Common myeloid progenitor, CD34-positive (primary cell): ENCODE measurements at places on chromosomes 6 and 20.
A peak's percentile ranks its signal among the peaks of the same experiment; 100 is the strongest.

- H3K27me3 ChIP-seq: peaks cover 2% of the 10 kb centered on the region
- no peak for DNase-seq
- H3K4me3 ChIP-seq: no peak overlapping the region
- no peaks in the 10 kb centered on the region for H3K4me1 ChIP-seq
- H3K36me3 ChIP-seq: no peaks in the 10 kb centered on the region
These were observed 119.7 kb upstream of the HDAC2 start for GRCh38 chr6:114090626-114091025.

DNA sequence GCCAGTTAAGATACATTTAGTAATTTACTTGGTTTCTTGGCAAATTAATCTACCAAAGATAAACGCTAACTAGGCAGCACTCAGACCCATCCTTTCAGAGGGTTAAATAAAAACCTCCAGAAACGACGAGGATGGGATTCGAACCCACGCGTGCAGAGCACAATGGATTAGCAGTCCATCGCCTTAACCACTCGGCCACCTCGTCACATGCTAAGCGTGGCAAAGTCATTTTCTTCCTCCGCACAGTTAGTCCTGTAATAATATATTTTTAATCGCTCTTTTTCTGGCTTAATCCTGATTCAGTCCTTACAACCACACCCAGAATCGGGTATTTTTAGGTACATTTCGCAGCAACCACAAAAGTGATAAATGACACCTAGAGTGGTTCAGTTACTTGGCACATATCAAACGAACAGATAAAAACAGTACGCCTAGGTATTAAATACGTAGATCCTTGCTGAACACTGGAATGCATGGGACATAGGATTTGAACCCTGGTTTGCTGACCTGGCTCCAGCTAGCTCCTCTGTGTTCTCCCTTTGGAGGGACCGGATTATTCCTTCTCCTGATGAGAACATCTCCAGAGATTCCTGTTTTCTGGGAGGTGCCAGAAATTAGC is 71.6 kb downstream of the GPX5 start:
- H3K4me1 ChIP-seq: no peaks in the 10 kb centered on the region
- peak overlapping the region; percentile 17 for H3K4me3 ChIP-seq
- peak; percentile 41 for DNase-seq
- H3K36me3 ChIP-seq: no peaks in the 10 kb centered on the region
- no peak overlapping the region for H3K27ac ChIP-seq

DNA sequence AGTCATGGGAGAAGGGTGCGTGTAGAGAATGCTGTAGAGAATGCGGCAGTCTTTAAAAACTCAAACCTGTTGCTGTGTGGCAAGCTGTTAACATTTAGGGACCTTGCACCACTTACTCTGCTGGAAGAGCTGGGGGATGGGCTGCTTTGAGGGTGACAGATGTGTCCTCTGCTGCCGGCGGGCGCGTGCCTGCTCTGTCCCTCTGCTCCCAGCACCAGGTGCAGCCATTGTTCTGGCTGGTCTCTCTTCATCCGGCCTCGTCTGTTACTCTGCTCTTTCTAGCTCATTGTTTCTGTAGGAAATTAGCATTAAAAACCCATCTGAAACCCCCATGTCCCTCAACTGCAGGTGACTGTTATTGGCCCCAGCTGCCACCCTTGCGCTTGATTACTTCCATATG is 78.5 kb downstream of the CBFA2T2 start:
- H3K27me3 ChIP-seq: no peaks in the 10 kb centered on the region
- no peaks in the 10 kb centered on the region for H3K36me3 ChIP-seq
- no peak overlapping the region for H3K4me3 ChIP-seq
- no peaks in the 10 kb centered on the region for H3K4me1 ChIP-seq
- DNase-seq: no peak
- H3K27ac ChIP-seq: no peak overlapping the region

DNA sequence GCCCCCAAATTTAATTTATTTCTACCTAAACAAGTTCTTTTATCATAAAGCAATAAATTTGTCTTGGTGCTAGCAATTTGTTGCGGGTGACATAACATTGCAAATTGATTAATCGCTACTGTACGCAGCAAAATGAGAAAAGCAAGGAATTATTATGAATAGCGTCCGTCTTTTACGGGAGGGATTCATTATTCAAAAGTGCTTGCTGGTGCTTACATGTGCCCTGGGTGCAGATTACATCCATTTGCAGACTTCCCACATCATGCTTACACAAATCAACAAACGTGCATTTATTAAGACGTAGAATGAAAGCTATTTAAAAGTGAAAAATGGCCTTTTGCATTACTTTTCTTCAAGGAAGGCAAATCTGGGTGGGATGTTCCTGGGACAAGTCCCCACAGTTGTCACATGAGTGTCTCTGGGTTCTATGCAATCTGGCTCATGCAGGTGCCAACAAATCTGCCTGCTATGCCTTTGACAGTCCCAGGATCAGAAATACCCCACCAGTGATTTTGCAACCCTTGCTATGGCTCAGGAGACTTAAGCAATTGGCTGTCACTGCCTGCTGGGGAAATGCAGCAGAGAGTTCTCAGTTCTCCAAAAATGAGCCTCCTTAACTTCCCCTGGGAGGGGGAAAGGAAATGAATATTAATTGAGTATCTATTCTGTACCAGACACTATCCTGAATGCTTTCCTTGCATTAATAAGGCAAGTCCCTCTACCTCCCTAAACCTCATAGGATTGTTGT is 30.1 kb upstream of the MAFB start:
- H3K4me3 ChIP-seq: no peak overlapping the region
- H3K27ac ChIP-seq: no peak overlapping the region
- DNase-seq: no peak
- H3K36me3 ChIP-seq: no peaks in the 10 kb centered on the region

DNA sequence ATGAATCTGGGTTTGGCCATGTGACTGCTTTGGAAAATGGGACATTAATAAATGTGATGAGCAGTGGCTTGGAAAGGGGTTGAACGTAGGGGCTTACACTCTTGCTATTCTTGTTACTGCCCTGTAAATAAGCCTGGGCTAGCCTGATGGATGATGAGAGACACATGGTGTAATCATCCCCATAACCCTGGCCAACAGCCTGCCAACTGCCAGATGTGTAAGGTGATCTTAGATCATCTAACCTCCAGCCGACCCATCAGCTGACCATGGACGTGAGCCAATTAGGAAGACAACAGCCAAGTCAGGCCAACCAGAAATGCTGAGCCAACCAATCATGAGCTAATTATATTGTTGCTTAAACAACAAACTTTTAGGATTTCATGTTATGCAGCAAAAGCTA is 25.2 kb downstream of the FBXO30 start:
- no peaks in the 10 kb centered on the region for H3K4me1 ChIP-seq
- no peak for DNase-seq
- no peak overlapping the region for H3K4me3 ChIP-seq
- no peaks in the 10 kb centered on the region for H3K36me3 ChIP-seq
- H3K27ac ChIP-seq: no peak overlapping the region

DNA sequence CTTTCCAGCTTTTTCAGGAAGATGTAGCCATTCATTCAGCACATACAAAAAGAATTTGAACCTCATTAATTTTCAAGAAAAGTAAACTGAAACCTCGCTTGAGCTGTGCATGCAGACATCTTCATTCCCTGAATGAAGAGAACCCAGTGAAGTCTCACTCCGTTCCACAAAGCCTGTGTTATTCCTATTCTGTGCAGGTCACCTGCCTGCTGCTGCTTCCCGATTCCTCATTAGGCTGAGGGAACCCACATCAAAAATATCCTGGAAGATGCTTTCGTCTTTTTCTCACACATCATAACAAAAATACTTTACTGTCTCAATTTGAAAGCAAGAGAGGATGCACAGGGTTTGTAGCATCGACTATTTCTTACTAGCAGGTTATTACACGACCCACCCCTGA is 40.1 kb downstream of the TRMT6 start:
- no peak for DNase-seq
- peaks cover 30% of the 10 kb centered on the region for H3K27me3 ChIP-seq
- no peak overlapping the region for H3K27ac ChIP-seq
- H3K4me3 ChIP-seq: no peak overlapping the region
- no peaks in the 10 kb centered on the region for H3K36me3 ChIP-seq

DNA sequence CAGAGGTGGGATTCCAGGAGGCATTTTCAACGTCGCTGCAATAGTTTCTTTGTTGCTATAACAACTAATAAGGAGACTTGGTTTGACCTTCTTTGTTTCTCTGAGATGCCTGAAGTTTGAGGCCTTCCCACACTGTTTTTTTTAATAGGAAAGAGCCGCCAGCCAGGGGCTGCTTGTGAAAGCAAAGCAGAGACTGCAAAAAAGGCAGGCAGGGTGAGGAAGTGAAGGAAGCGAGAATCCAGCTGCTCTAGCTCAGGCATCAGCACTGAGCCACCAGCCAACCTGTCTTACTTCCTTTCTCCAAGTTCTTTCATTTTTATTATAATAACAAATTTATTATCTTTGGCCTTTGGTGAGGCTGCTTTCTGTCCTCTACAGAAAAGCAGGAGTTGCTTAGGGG is 179.1 kb downstream of the DOK5 start:
- peak; percentile 21 for DNase-seq
- no peak overlapping the region for H3K4me3 ChIP-seq
- H3K27ac ChIP-seq: no peak overlapping the region
- H3K4me1 ChIP-seq: no peaks in the 10 kb centered on the region

GRCh38 chr6:51842061-51842803 is 245.2 kb downstream of the PKHD1 start:
- H3K4me1 ChIP-seq: no peaks in the 10 kb centered on the region
- no peak for DNase-seq
- no peaks in the 10 kb centered on the region for H3K36me3 ChIP-seq
- no peak overlapping the region for H3K4me3 ChIP-seq
- H3K27me3 ChIP-seq: peaks cover 9% of the 10 kb centered on the region

DNA sequence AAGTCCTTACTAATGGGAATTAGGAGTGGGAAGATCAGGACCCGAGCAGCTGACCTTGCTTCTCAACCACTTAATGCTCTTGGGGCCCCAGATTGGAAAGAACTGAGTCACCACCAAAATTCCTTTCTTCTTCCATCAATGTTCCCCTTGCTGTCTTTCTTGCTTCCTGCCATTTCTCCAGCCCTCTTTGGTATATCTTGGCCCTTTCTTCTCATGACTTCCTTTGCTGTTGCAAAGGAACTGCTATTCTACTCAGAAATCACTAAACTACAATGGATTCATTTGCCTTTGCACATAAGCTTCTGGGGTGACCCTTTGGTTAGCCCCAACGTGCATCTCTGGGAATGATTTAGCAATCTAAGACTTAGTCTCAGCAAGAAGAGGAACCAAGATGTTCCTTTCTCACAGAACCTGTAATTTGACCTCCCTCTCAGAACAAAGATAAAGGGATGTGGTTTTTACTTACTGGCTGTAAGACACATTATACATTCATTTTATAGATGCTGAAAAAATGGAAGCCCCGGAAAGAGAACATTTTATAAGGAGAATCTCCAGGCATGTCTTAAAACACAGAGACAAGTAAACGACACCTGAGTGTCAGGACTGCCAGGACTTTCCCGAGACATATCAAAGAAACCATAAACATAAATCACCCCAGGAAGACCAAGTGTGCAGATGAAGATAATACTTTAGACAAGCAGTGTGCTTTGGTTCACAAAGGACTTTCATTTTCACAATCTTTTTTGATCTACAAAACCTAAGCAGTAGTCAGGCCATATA is 99.0 kb upstream of the TNFAIP3 start:
- H3K4me3 ChIP-seq: no peak overlapping the region
- no peaks in the 10 kb centered on the region for H3K27me3 ChIP-seq
- H3K36me3 ChIP-seq: no peaks in the 10 kb centered on the region
- H3K27ac ChIP-seq: peak overlapping the region; percentile 23

DNA sequence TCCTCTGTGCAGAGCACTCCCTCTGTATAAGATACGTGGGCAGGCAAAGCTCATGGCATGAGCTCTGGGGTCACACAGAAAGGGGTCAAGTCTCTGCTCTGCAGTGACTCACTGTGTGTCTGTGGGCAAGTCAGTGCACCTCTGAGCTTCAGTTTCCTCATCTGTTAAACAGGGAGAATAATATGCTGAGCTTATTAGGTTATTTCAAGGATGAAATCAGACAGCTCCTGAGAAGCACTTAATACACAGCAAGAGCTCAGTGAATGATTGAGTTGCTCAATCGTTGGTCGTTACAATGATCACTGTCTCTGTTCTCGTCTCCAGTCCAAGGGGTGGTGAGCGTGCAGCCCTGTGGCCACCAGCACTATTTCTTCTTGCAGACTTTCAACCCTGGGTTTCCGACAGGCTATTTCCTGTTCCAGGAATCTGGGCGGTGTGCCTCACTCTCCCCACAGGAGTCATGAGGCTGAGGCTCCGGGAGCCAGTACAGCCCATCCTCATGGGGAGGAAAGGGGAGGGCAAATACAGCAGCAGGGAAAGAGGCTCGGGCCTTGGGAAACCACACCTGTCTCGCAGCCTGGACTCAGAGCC is 28.9 kb downstream of the KIAA1755 start:
- H3K4me3 ChIP-seq: no peak overlapping the region
- no peaks in the 10 kb centered on the region for H3K36me3 ChIP-seq
- no peaks in the 10 kb centered on the region for H3K27me3 ChIP-seq
- no peaks in the 10 kb centered on the region for H3K4me1 ChIP-seq
- no peak overlapping the region for H3K27ac ChIP-seq
- DNase-seq: no peak

- no peak overlapping the region for H3K4me3 ChIP-seq
- no peaks in the 10 kb centered on the region for H3K36me3 ChIP-seq
- H3K27me3 ChIP-seq: no peaks in the 10 kb centered on the region
- DNase-seq: no peak
- H3K4me1 ChIP-seq: no peaks in the 10 kb centered on the region
These were observed 230.3 kb downstream of the TFAP2A start for GRCh38 chr6:10184371-10185227.

- H3K4me3 ChIP-seq: peak overlapping the region; percentile 77
- peak; percentile 45 for DNase-seq
- no peaks in the 10 kb centered on the region for H3K36me3 ChIP-seq
These were observed 466.3 kb upstream of the PLCB4 start for GRCh38 chr20:8602389-8603116.

- DNase-seq: no peak
- H3K4me3 ChIP-seq: no peak overlapping the region
- H3K27me3 ChIP-seq: no peaks in the 10 kb centered on the region
- no peaks in the 10 kb centered on the region for H3K4me1 ChIP-seq
These were observed 232.4 kb upstream of the RSPO3 start for GRCh38 chr6:126886106-126886505.
